ENCODE measurements at places on chromosomes 4 and X.

DNA sequence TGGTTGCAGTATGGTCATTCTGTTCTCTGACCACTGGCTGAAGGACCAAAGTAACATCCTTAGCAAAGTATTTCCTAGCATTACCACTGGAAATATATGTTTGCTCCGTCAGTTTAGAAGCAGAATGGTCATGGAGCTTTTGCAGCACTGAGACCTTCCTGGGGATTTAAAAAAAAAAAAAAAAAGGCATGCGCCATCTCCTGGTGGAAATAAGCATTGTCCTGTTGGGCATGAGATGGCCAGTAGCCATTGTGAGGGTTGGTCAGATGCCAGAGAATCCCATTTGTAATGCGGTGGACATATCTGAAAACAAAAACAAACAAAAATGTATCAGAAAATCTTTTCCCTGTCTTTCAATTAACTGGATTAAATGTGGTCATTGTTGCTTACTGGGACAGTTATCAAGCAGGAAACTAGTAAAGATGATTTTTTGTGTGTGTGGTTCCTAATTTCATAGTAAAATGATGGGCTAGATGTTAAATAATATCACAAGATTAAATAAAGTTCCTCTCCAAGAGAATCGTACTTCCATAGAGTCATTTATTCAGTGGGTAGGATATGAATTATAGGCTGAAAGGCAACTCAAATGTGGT, 139.6 kb downstream of the SOWAHB start:
- peak; percentile 37 for DNase-seq

DNA sequence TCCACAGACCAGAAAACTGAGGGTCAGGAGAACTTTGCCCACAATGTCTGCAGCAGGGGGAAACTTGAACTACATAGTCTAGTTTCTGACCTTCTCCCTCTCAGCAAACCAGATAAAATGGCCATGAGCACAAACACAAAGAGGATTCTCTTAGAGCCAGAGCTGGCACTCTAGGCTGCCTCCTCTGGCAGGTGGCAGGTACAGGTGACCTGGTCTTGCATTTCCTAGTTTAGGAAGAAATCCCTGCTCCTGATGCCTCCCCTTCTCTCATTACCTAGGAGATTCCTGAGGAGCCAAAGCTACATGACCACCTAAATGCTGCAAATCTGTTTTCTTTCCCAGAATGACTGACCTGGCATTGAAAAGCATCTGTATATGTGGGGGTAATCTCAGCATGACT, 45.1 kb downstream of the ARHGEF9 start:
- no peak for DNase-seq

DNA sequence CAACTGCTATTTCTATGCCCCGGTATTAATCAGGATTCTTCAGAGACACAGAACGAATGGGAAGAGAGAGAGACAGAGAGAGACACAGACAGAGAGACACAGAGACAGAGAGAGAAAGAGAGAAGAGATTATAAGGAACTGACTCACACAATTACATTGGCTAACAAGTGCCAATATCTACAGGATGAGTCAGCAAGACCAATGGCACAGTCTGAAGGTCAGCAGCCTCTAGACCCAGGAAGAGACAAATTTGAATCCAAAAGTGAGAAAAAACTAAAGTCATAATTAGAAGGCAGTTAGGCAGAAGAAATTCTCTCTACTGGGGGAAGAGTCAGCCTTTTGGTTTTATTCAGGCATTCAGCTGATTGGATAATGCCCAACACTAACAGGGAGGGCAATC, 187.3 kb downstream of the MAB21L2 start:
- no peak for DNase-seq

DNA sequence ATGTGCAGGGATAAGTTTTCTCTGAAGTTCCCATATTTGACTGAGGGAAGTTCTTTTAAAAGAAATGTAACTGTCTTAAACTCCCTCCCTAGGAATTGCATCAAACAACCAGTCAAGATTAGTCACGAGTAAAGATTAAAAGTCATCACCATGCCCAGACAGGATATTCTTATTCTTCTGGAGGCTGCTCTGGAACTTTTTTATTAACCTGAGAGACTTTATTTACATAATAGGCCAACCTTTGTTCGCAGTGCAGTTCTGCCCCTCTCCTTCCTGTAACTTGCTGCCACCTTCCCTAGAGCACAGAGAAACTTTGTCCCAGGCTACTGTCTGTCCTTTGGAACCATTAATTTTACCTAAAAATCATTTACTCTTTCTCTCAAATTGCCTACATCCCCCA, 9.8 kb upstream of the HERC3 start:
- no peak for DNase-seq

GRCh38 chr4:158112611-158113010, 60.2 kb downstream of the GASK1B start:
- DNase-seq, result no peak

GRCh38 chr4:159258889-159259560, 156.1 kb downstream of the RAPGEF2 start:
- no peak for DNase-seq

DNA sequence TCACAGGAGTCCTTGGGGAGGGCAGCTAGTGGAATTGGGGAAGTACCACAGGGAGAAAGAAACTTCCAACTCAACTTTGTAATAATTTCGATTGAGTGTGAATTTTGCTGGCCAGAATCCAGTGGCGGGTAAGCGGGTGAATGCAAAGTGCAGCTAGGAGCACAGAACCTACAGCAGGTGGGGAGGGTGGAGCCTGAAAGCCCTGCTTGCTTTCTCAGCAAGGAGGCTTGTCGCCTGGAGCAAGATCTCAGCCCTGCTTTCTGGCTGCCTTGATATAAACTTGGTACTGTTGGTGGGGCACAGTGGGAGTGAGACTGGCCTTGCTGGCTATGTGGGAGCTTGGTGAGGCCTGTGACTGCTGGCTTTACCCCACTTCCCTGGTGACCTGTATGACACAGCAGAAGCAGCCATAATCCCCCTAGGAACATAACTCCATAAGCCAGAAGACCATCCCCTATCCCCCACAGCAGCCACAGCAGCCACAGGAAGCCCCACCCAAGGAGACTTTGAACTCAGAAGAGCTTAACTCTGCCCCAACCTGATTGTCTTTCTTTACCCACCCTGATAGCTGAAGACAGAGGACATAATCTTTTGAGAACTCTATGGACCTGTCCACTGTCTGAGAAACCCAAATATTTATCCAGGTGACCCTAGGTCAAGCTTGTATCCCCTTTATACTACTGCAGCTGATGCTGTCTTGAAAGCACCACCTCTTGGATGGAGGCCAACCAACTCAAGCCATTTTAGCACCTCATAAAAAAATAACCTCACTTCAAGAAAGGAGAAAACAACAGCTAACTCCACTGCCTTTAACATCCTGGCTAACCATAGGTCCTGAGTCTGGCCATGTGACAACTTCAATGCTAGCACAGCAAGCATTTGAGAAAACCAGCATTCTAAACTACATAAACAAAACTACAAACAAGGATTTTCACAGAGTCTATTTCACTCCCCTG, 87.2 kb upstream of the PDE5A start:
- DNase-seq, result no peak

GRCh38 chr4:88185906-88186305, 27.5 kb upstream of the ABCG2 start:
- DNase-seq, result no peak

DNA sequence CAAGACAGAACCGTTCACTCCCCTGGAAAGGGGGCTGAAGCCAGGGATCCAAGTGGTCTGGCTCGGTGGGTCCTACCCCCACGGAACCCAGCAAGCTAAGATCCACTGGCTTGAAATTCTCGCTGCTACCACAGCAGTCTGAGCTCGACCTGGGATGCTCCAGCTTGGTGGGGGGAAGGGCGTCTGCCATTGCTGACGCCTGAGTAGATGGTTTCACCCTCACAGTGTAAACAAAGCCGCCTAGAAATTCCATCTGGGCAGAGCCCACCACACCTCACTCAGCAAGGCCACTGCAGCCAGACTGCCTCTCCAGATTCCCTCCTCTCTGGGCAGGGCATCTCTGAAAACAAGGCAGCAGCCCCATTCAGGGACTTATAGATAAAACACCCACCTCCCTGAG, 13.4 kb upstream of the PBDC1 start:
- no peak for DNase-seq

GRCh38 chrX:132016628-132017430, 6.3 kb upstream of the STK26 start:
- no peak for DNase-seq

- no peak for DNase-seq
Measured at GRCh38 chr4:139886798-139887197, 221.2 kb downstream of the MGST2 start.

GRCh38 chr4:53281438-53281837, 84.4 kb downstream of the SCFD2 start:
- DNase-seq, result no peak

DNA sequence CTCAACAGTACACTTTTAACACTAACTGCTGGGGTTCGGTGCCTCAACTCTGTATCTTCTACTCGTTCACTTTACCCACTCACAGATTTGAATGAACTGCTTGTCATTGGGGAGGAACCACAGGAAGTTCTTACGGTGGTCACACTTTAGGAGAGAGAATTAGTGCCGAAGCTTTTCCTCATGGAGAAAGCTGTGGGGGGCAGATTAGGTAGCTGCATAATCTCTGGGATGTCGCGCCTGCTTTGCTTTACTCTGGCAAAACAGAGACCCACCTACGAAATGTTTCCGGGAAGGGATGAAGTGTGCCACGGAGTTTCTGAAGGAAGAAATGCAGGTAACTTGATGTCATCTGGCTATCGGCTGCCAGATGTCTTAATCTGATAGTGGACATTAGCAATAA, 949.7 kb upstream of the TENM3 start:
- DNase-seq, result no peak

DNA sequence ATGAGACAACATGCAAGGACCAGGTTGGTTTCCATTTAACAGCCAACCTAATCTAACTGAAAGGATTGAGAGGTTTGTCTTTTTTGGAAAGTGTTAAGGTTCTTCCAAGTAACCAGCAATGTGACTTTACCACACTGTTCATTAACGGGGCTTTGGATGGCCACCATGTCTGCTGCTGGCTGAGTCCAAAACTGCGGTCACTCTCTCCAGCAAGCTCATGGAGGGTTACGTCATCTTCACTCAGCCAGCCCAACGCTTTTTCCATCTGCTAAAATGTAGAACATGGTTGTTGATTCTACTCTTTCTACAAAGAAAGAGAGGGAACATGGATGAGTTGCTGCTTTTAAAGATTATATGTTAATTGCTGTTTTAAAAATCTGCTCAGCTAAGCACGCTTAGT, 11.0 kb downstream of the PKD2 start:
- DNase-seq, result no peak

DNA sequence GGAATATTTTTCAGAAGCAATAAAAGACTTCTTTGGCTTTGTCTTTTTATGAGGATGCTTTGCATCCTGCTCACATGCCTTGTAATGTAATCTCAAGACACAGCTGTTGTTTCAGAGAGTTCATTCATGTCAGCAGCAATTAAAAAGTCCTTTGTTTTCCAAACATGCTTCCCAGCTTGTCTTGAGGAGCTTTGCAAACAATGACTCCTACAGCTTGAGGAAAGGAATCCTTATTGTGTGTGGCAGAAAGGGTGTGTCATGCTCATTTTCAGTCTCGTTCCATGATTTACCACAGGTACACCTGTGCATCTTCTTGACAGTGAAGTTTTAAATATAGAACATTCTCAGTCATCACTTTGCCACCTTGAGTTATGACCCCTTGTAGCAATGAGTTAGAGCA, 139.2 kb upstream of the AADAT start:
- no peak for DNase-seq

- no peak for DNase-seq
Measured at GRCh38 chr4:131551306-131551705, 1597.8 kb upstream of the PCDH10 start.

- no peak for DNase-seq
Measured at GRCh38 chr4:1451752-1452122, 45.5 kb upstream of the NKX1-1 start.

- no peak for DNase-seq
Measured at GRCh38 chr4:55730280-55730931, 89.2 kb upstream of the EXOC1L start.

- no peak for DNase-seq
Measured at GRCh38 chr4:37516057-37516775, 170.0 kb downstream of the RELL1 start.

- no peak for DNase-seq
Measured at GRCh38 chrX:47577424-47577823, 4.8 kb upstream of the TIMP1 start.

DNA sequence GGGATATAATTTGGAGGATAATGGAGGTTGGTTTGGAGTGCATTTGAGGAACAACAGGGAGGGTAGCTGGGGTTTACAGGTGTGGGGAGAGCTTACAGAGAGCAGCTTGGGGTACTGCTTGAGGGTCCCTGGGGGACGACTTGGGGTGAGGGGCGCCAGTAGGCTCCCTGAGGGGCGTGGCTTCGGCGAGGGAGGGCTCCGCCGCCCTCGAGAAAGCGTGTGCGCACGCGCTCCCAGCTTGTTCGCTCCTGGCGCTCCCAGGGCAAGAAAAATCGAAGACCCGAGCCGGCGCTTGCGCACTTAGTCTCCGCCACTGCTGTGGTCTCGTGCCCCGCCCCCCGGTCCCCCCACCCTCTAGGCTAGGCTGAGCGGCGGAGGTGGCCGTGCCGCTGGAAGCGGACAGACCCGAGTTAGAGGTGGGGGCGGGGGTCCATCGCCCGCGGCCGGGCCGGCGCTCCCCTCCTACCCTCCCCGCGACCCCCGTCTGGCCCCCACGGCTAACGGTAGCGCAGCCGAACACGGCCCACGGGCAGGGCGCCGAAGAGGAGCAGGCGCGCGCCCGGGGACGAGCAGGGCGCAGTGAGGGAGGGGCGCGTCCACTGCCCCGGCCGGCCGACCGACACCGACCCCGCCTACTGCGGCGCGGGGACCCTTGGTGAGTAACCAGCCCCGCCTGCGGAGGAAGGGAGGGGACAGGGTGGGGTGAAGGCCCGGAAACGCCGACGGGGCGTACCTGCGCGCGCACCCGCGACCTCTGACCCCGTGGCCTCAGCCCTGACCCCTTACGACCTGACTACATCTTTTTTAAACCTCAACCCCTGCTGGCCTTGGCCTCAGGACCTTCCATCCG, 5.4 kb upstream of the CCDC120 start:
- DNase-seq, result peak; percentile 86

GRCh38 chrX:28273736-28274135, 292.5 kb upstream of the DCAF8L1 start:
- DNase-seq, result no peak

- no peak for DNase-seq
Measured at GRCh38 chrX:137999552-137999951, 433.6 kb downstream of the ZIC3 start.

GRCh38 chrX:130114141-130114588, 3.9 kb upstream of the ELF4 start:
- DNase-seq, result no peak

DNA sequence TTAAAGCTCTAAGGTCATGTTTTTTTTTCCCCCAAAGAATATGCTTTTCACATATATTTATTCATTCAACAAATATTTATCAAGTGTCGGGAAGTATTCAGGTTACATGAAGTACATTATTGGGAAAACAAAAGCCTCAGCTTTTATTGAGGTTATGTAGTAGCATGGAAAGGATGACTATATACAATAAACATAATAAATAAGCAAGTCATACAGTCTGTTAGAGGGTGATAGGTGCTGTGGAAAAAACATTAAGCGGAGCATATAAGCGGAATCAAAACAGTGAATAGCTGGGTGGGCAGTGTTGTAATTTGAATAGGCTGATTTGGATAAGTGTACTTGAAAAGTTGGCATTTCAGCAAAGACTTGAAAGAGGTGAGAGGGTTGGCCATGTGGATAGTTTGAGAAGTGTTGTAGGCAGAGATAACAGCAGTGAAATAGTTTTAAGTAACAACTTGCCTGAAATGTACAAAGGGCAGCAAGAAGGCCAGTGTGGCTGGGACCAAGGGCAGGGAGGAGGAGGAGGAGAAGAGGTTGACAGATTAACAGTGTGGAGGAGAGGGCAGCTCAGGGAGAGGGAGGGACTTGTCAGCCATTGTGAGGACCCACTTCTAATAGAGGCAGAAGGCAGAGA, 558.7 kb downstream of the SPRY1 start:
- no peak for DNase-seq

GRCh38 chr4:176063718-176064117, 1.9 kb upstream of the WDR17 start:
- DNase-seq, result no peak

Measured in HuH-7.5 (cell line).